ENCODE measurements at places on chromosomes 16 and 17. TPM values are rescaled to one million over a fixed set of nuclear protein-coding genes. Genes with fewer than 3 reads are reported as not detected.

The MILR1 gene
- total RNA-seq: 29.1 TPM

The ASPHD1 gene
- total RNA-seq: 0.87 TPM

The SNX20 gene
- 31.3 TPM for total RNA-seq

The HAP1 gene
- total RNA-seq: 1.4 TPM

The TAT gene
- total RNA-seq: not detected

The SHISA6 gene
- 0.21 TPM for total RNA-seq

The SULT1A3 gene
- total RNA-seq: 18.4 TPM

The NPB gene
- 2.9 TPM for total RNA-seq
